ENCODE measurements at places on chromosomes 2 and 18. TPM values are rescaled to one million over a fixed set of nuclear protein-coding genes. Genes with fewer than 3 reads are reported as not detected.

Gene NT5C1B
- total RNA-seq, result not detected

Gene CASP10
- 18.3 TPM for total RNA-seq

Gene PROM2
- 1.2 TPM for total RNA-seq

Gene CIB4
- not detected for total RNA-seq

Gene GCG
- total RNA-seq, result not detected

DNA sequence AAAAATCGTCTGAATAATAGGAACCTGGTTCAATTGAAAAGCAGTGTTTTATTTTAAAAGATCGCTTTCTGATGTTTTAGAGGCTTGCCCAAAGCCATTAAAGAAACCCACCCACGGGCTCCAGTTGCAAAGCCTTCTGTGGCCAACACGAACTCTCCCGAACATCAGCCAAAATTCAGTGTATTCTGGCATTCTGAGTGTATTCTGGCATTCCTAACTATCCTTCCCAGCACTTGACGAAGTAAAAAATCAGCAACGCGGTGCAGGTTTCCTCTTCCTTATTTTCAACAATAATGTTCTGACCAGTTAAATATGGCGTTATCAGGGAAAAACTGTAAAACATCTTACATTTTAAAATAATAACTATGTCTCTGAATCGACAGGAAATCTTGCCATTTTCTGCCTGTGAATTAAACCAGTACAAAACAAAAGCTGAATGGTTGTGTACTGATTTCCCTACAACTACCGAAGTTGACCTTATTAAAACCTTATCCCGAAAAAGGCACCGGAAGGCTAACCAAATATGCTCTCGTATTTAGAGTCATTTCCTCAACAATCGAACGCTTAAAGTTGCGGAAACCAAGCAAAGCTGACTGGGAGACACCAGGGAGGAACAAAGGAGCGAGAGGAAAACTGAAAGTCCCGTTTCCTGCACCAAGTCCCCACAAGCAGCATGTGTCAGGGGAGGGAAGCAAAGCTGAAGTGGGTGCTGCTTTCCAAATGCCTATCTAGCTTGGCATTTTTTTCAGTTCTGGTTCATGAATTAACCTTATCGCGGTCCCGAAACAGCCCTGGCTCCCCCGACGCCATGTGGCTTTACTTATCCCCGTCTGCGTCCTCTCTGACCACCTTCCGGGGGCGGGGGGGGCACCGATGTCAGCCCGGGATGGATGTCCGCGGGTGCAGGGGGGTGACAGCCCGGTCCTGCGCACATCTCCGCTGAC, 44.3 kb downstream of the ZNF516 start:
- H3K27me3 ChIP-seq, result peaks cover 5% of the 10 kb centered on the region
- no peaks in the 10 kb centered on the region for H3K36me3 ChIP-seq
- peaks cover 41% of the 10 kb centered on the region for H3K4me1 ChIP-seq
- peak overlapping the region; percentile 73 for H3K27ac ChIP-seq
- peak overlapping the region; percentile 73 for H3K4me3 ChIP-seq

- no peak for DNase-seq
- no peak overlapping the region for H3K4me3 ChIP-seq
- H3K4me1 ChIP-seq, result no peaks in the 10 kb centered on the region
- no peak overlapping the region for H3K27ac ChIP-seq
These were observed 123.2 kb downstream of the KCNS3 start for GRCh38 chr2:18001671-18002070.

DNA sequence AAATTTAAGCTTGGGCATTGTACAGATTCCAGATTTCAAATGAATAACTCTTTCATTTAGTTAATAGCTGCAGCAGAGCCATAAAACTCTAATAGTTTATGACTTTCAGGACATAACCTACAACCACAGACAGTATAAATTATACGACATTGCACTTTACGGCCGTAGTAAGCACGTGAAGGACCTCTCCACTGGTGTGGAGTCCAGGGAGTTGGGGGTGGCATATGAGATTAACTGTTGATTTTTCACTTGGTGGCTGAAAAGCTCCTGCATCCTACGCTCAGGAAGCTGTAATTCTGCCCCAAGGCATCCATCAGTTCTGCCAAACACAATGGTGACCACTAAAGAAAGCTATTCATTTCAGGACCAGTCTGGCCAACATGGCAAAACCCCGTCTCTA, 376.2 kb downstream of the SOX11 start:
- no peak overlapping the region for H3K4me3 ChIP-seq
- no peak for DNase-seq
- no peak overlapping the region for H3K27ac ChIP-seq
- H3K36me3 ChIP-seq, result no peaks in the 10 kb centered on the region
- H3K4me1 ChIP-seq, result no peaks in the 10 kb centered on the region
- no peaks in the 10 kb centered on the region for H3K27me3 ChIP-seq

GRCh38 chr2:202032846-202033316, 774 bp upstream of the FZD7 start:
- H3K36me3 ChIP-seq, result no peaks in the 10 kb centered on the region
- H3K4me1 ChIP-seq, result peaks cover 6% of the 10 kb centered on the region
- peak; percentile 38 for DNase-seq
- H3K27ac ChIP-seq, result no peak overlapping the region
- peak overlapping the region; percentile 77 for H3K4me3 ChIP-seq

DNA sequence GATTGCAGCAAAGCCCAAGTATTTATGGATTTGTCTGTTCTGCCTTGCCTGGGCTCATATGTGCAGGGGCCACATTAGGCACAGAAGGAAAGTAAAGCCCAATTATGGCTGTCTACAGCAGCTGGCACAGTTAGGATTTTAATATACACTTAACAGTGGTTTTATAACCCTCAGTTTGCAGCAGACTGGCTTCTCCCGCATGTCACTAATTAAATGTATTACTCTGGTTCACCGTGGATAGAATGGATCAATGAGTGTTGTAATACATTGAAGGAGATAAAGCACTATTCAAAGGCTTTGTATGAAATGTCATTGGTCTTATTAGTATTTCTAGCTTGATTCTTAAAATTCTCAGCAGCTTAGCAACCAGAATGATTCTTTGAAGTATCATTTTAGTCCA, 320.2 kb downstream of the KCNS3 start:
- H3K4me1 ChIP-seq, result no peaks in the 10 kb centered on the region
- no peaks in the 10 kb centered on the region for H3K36me3 ChIP-seq
- H3K4me3 ChIP-seq, result no peak overlapping the region
- no peak for DNase-seq
- no peak overlapping the region for H3K27ac ChIP-seq
- peaks cover 9% of the 10 kb centered on the region for H3K27me3 ChIP-seq

DNA sequence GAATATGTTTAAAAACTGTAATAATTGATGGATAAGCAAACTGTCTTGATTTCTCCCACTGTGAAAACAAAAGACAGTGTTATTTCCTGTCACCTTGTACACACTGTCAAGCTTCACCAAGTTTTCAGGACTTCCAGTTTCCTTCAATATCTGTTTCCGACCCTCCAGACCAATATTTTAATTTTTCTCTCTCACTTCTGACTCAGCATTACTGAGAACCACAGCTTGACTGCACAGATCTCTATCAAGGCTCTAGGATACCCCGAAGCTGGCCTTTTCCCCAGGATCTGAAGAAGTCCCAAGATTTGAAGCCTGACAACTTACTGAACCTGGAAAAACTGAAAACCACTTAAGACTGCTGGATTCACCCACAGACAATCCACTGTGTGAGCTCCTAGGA, 13.2 kb upstream of the SULT1C3 start:
- H3K36me3 ChIP-seq, result peaks cover 2% of the 10 kb centered on the region
- H3K27ac ChIP-seq, result no peak overlapping the region
- no peaks in the 10 kb centered on the region for H3K4me1 ChIP-seq
- H3K4me3 ChIP-seq, result no peak overlapping the region
- no peak for DNase-seq

DNA sequence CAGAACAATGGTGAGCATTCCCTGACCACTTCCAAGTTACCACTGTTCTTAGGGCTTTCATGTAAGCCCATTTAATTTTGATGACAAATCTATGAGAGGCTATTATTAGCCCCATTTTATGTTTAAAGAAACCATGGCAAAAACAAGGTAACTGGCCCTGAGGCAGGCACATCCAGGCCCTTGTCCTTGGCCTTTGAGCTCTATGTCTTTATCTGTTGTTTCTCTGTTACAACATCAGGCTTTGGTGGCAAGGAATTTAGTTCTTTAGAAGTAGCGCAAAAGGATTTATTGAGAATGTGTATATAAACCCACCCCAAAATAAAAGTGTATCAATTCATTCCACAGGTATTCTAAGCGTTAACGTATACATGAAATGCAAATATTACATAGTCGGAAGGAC, 257.1 kb downstream of the HNMT start:
- H3K27ac ChIP-seq, result no peak overlapping the region
- no peaks in the 10 kb centered on the region for H3K4me1 ChIP-seq
- H3K36me3 ChIP-seq, result no peaks in the 10 kb centered on the region
- no peak for DNase-seq
- no peak overlapping the region for H3K4me3 ChIP-seq

GRCh38 chr2:213627054-213627710, 342.9 kb downstream of the SPAG16 start:
- H3K4me1 ChIP-seq, result no peaks in the 10 kb centered on the region
- H3K36me3 ChIP-seq, result no peaks in the 10 kb centered on the region
- H3K27me3 ChIP-seq, result no peaks in the 10 kb centered on the region
- H3K4me3 ChIP-seq, result no peak overlapping the region

- peaks cover 5% of the 10 kb centered on the region for H3K36me3 ChIP-seq
- H3K4me3 ChIP-seq, result peak overlapping the region; percentile 89
- H3K27me3 ChIP-seq, result no peaks in the 10 kb centered on the region
- H3K4me1 ChIP-seq, result peaks cover 20% of the 10 kb centered on the region
- H3K27ac ChIP-seq, result peak overlapping the region; percentile 87
These were observed 1.4 kb downstream of the ALMS1 start for GRCh38 chr2:73386894-73387636.

- no peak overlapping the region for H3K27ac ChIP-seq
- DNase-seq, result no peak
- H3K4me1 ChIP-seq, result peaks cover 14% of the 10 kb centered on the region
- peaks cover 6% of the 10 kb centered on the region for H3K36me3 ChIP-seq
- H3K4me3 ChIP-seq, result no peak overlapping the region
These were observed 97.2 kb downstream of the PLEKHM3 start for GRCh38 chr2:207928079-207928478.

DNA sequence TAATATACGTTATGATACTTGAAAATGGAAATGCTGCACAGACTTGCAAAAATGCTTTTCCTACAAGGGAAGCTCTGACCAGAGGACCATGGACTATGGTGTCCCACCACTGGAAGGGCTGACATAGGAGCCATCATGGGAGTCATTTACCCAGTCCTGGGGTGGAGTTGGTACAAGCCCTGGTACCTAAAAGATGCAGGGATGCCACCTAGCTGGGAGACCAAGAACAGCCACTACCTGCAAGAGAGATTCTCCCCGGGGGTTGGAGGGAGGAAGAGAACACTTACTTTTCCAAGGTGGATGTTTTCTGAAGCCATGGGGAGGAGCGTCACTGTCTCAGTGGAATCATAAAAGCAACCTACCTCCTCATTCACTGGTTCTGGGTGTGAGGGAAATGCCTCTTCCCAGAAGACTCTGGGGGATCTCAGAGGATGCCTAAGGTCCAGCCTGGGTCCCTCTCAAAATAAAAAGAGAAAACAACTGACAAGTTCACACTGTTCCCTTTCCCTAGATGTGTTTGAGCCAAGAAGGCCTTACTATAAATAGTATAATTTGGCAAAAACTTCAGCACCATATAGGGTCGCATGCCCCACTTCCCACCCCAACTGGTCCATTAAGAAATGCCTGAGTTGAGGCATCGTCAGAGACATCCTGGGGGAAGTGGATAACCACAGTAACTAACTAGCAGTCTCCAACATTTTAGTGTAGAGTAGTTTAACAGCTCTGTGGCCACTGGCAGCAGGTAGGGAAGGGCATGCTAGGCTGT, 39.9 kb downstream of the REEP1 start:
- no peak overlapping the region for H3K4me3 ChIP-seq
- H3K36me3 ChIP-seq, result no peaks in the 10 kb centered on the region
- no peaks in the 10 kb centered on the region for H3K4me1 ChIP-seq
- no peak overlapping the region for H3K27ac ChIP-seq

DNA sequence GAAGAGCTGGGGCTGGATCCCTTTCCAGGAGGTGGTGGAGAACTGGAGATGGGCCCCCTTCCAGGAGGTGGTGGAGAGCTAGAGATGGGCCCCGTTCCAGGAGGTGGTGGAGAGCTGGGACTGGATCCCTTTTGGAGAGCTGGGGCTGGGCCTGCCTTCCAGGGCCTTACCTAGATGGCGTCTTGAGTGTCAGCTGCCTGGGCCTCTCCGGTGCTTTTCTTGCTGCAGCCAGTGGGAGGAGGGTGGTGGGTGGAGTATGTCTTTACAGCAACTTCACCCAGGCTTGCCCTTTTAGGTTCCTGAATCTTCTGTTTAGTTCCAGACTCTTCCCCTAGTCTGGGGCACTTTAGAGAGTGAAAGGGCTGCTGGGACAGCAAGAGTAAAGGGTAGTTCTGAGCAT, 19.1 kb upstream of the TXNDC2 start:
- no peak for DNase-seq
- no peaks in the 10 kb centered on the region for H3K36me3 ChIP-seq
- peaks cover 5% of the 10 kb centered on the region for H3K4me1 ChIP-seq

DNA sequence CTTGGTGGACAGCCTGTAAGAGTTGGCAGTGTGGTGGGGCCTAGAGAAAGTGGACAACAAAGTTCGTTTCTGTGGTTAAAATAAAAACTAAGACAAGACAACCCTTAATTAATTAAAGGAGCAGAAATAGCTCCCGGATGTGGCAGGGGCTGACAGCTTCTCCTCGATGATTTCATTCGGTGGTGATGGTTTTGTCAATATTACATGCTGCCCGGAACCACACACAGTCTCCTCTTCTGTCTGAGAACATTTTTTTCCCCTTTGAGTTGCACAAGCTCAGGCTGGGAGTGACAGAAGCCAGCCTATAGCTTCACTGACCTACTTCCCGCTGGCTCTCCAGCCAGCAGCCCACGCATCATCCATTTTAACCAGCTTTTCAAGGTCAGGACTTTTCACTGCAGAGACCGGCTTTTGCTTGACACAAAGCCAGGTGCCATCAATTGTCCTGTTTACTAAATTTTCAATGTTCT, 378.8 kb downstream of the SLC4A3 start:
- no peaks in the 10 kb centered on the region for H3K36me3 ChIP-seq
- H3K27me3 ChIP-seq, result no peaks in the 10 kb centered on the region
- H3K27ac ChIP-seq, result no peak overlapping the region

DNA sequence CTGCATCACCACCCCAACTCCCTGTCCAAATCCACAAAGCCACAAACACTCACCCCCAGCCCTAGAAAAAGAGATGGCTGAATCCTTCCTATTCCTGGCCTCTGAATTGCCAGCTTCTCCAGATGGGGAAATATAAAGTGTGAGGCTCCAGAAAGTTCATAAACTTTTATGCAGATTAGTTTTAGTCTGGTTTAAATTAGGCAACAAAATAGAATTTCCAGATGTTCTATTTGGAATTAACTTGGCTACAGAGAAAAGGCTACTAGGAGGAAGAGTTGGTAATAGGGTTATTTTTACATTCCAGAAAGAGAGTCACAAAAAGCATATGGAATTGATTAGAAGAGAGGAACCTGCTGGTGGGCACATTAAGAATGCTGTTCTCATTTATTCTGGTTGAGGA, 56.0 kb downstream of the EN1 start:
- no peak overlapping the region for H3K27ac ChIP-seq
- no peaks in the 10 kb centered on the region for H3K36me3 ChIP-seq
- H3K4me1 ChIP-seq, result no peaks in the 10 kb centered on the region
- DNase-seq, result no peak

DNA sequence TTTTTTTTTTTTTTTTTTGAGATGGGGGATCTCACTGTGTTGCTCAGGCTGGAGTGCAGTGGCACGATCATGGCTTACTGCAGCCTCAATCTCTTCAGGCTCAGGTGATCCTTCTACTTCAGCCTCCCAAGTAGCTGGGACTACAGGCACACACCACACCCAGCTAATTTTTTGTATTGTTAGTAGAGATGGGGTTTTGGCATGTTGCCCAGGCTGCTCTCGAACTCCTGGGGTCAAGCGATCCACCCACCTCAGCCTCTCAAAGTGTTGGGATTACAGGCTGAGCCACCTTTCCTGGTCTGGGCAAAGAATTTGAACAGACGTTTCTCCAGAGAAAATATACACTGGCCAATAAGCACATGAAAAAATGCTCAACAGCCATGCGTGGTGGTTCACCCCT, 2.9 kb upstream of the SNRNP200 start:
- peaks cover 33% of the 10 kb centered on the region for H3K4me1 ChIP-seq
- H3K36me3 ChIP-seq, result peaks cover 25% of the 10 kb centered on the region
- H3K4me3 ChIP-seq, result no peak overlapping the region
